ENCODE measurements at places on chromosomes 12 and 14.

GRCh38 chr14:88681755-88682494, 110.8 kb downstream of the EML5 start:
- no peak overlapping the region for H3K4me3 ChIP-seq
- no peaks in the 10 kb centered on the region for H3K4me1 ChIP-seq
- no peak for DNase-seq
- no peak overlapping the region for H3K27ac ChIP-seq
- no peaks in the 10 kb centered on the region for H3K27me3 ChIP-seq

GRCh38 chr12:14950421-14950820, 11.0 kb downstream of the ARHGDIB start:
- DNase-seq: no peak
- H3K36me3 ChIP-seq: no peaks in the 10 kb centered on the region
- peaks cover 27% of the 10 kb centered on the region for H3K4me1 ChIP-seq
- H3K27ac ChIP-seq: peak overlapping the region; percentile 76
- H3K27me3 ChIP-seq: no peaks in the 10 kb centered on the region

DNA sequence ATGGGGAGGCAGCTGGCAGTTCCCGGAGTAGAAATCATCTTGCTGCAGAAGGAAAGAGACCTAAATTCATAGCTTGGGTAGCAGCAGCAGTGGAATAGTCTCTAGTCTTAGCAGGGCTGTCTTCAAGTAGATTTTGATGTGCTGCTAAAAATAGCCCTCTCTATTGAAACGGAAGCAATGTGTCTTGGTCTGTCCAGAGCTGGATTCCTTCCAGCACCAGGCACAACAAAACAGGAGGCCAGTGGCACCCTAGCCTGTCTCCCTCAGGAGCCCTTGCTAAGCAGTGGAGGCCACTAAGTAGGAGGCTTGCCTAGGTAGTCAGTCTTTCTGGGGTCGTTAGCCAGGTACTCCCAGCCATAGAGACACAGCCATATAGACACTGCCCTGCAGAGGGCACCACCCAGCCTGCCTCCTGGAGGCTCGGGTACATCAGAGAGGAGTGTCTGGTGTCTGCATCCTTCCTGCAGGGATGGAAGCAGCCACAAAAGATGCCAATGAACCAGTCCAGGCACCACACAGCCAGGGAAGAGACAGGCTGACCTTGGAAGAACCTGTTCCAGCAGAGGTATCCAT, 97.5 kb downstream of the CRACR2A start:
- H3K4me3 ChIP-seq: no peak overlapping the region
- H3K27me3 ChIP-seq: no peaks in the 10 kb centered on the region
- no peaks in the 10 kb centered on the region for H3K36me3 ChIP-seq
- H3K27ac ChIP-seq: no peak overlapping the region
- DNase-seq: no peak

DNA sequence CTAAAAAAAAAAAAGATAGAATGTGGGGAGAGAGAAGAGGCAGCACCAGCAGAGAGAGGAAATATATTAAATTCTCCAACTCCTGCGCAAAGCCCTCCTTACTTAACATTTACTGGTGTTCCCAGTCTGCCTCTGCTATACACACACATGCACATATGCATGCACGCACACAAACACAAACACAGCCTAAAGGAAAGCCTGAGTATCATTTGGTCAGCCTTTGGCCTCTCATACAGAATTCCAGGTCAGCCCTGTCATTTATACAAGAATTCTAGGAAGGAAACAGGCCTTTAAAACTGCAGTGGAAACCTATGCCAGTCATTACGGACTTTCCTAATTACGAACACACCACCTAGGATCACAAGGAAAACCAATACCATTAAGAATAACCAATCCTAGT, 269.4 kb downstream of the ITPR2 start:
- H3K4me1 ChIP-seq: no peaks in the 10 kb centered on the region
- DNase-seq: no peak
- H3K27ac ChIP-seq: no peak overlapping the region
- H3K27me3 ChIP-seq: no peaks in the 10 kb centered on the region
- no peak overlapping the region for H3K4me3 ChIP-seq
- H3K36me3 ChIP-seq: no peaks in the 10 kb centered on the region
